ENCODE measurements at places on chromosomes 5 and 9.

GRCh38 chr5:14871214-14872069 lies at the start of gene ANKH:
ANKH (minus strand) TSS chr5:14871778; CDS start chr5:14871447, 331 bp downstream.
- DNase-seq = peak; percentile 84

DNA sequence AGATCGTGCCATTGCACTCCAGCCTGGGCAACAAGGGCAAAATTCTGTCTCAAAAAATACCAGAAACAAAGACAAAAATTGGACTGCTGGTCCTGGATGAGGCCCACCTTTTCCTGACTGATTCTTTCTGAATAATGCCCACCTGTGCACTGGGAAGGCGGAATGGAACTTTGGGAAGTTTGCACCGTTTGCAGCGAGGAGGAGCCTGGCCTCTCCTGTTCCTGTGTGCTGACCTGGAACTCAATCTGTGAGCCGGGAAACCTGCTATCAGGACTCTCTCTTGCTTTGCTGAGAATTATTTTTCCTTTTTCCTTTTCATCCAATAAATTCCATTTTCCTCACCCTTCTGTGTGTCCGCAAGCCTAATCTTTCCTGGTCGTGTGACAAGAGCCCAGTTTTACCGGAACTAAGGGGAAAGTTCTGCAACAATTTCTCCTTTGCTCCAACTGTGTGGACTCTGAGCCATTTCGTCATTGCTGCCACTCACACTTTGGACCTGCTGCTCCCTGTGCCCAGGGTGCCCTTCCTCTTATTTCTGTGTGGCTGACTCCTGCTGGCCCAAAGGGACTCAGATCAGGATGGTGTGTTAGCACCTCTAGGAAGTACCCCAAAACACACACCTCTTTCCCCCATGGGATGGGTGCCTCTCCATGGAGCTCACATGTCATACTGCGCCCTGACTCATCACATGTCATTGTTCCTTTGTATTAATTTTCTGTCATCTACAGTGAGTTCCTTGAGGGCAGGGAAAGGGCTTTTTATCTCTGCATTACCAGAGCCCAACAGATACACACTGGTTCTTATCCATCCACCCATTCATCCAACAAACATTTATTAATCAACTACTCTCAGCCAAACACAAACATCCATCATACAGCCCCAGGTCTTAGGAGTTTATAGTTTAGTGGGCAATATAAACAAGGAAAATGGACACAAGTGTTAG lies 4.7 kb upstream of the GLRX start:
- no peak for DNase-seq

DNA sequence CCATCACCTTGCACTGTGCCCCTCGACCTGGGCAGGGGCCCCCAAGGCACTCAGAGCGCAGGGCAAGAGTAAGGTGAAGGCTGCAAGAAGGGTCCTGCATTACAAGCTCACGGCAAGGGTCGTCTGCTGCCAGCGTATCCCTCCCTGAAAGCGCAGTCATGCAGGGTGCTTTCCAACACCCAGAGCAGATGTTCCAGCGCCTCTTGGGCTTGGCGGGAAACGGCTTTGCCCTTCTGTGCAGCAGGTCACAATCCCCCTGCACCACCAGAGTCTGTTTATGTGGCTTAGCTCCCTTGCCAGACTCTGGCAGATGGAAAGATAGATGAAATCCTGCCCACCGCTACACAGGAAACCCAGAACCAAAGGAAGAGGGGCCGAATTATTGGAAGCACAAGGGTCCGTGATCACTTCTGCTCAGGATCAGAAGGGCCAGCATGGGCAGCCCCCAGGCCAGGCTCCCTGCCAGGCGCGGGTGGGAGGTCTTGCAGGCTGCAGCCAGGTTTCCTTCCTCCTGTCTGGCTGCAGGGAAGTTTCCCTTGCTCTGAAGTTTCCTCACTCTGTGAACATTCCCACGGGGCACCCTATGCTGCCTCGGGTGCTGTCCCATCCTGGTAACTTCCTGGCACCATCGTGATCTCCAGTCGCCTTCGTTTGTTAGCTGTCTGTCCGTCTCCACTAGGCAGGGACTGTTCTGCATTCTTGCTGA lies 132.2 kb downstream of the ZNF354C start:
- no peak for DNase-seq

DNA sequence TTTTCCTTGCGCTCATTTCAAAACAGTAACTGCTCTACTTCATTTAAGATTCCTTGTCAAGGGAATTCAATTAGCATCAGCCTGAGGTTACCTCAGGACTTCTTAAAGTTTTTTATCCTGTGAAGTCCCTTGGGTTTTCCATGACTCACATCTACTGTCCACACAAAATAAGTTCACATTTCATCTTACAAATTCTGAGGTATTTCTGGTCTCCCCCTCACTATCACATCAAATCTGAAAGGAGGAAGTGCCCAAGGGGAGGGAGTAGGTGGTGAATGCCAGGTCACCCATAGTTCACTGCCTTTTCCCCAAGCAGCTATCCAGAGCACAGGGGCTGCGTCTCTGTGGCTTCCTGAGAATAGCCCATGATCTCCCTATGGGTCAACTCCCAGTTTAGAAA lies 227.1 kb upstream of the NREP start:
- no peak for DNase-seq

GRCh38 chr5:128341056-128341455 lies 197.0 kb downstream of the FBN2 start:
- no peak for DNase-seq

GRCh38 chr5:80204808-80205614 lies 50.8 kb downstream of the SERINC5 start:
- no peak for DNase-seq

- no peak for DNase-seq
Measured at GRCh38 chr5:135539430-135540005, 3.8 kb upstream of the NEUROG1 start.

- DNase-seq = no peak
Measured at GRCh38 chr9:25121811-25122210, 556.4 kb downstream of the TUSC1 start.

DNA sequence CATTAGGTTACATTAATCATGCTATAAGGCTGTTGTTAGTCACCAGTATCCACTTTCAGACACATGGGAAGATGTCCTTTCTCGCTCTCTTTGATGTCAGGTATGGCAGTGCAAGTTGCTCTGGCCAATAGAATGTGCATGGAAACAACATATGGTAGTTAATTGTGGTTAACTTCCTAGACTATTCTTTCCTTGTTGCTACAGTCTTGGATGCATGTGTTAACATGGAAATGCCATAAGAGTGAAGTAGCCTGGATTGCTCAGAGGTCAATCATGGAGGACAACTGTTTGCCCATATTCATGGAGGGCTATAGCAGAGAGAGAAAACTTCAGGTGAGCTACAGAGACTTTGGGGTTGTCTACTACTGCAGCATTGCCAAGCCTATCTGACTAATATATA lies 245.8 kb upstream of the GAS1 start:
- no peak for DNase-seq

DNA sequence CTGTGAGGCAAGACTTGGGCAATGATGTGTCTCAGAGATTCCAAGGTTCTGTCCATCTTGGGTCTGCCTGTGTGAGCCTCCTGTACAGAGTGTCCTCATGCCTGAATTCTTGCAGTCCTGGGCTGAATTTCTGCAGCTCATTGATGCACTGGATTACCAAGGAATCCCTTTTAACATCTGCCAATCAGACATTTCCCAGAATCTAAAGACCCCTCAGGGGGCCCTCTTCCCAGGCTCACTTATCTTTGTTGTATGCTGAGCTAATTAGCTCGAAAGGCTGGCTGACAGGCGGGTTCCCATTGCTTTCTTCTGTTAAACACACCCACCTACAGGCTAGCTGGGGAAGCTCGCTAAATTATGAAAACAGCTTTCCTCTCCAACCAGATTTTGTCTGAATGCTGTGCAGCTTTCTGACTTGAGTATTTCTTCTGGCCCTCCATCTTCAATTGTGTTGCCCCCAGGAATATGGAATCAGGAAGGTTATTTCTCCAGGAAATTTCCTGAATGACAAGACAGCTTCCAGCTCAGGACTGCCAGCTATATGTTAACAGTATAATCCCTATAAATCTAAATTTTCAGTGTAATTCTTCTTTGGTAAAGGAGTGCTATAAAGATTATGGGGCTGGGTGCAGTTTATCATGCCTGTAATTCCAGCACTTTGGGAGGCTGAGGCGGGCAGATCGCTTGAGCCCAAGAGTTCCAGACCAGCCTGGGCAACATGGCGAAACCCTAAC lies at the start of gene LIX1:
TSS of gene LIX1 (minus strand) at position 91 of the 734 bp plus-strand sequence. CDS start at position 56, 35 bp downstream.
- DNase-seq = peak; percentile 11

DNA sequence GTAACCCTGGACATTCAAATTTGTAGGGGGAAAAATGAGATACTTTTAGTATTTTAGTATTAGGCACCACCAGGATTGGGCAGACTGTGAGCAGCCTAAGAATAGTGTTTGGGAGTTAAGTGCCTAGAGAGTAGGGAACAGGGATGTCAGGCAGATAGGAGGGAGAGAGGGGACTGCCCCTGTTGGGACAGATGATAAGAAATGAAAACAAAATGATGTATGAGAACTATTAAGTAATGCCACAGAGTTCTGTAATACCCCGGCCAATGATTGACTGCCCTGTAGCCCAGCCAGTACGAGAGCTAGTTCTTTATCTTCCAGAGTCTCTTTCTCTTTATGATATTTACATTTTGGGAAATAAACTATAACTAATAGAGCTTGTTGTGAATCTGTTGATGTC lies 24.4 kb downstream of the ARHGAP26 start:
- no peak for DNase-seq

DNA sequence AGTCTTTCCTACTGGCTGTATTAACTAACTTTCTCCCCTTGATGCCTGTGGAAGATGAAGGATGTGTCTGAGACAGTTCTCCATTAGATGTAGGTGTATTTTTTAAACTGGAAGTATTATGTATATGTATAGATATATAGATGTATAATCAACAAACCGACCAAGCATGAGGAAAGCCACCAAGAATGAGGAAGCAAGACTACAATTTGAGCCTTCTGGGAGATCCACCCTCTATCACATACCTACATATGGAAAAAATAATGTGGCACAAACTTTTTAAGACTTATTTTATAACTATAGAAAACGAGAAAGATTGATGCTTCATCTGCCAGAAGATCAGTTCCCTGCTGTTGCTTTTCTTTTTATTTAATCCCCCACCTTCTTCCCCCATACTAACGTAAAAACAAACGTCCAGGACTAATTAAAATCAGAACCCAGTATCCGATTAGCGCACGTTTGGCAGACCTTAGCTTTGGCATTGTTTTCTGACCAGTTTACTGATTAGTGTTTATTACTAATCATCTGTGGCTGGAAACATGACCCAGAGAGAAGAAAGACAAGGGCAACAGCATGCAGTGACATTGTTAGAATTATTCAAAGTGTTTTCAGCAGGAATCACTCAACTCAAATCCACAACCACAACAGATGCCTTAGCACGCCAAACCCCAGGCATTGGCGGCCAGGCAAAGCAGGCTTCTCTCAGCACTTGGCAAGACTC lies 490.2 kb downstream of the EBF1 start:
- DNase-seq = no peak

GRCh38 chr9:138025417-138025816 lies 147.8 kb downstream of the CACNA1B start:
- no peak for DNase-seq

DNA sequence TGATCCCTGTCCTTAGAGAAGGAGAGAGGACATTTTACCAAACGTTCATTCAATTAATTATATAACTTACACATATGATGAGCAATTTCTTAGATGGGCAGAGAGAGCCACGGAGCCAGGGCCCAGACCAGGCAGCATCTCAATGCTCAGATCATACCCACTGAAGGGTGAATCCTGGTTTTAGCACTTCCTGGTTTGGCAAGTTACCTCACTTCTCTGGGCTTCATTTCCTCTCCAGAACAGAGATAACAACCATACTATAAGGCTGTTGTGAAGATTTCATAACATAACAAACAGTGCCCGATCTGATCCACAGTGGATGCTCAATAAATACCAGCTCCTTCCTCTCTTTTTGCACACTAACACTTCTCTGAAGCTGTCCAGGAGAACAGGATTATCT lies 271.1 kb downstream of the DENND1A start:
- DNase-seq = no peak

DNA sequence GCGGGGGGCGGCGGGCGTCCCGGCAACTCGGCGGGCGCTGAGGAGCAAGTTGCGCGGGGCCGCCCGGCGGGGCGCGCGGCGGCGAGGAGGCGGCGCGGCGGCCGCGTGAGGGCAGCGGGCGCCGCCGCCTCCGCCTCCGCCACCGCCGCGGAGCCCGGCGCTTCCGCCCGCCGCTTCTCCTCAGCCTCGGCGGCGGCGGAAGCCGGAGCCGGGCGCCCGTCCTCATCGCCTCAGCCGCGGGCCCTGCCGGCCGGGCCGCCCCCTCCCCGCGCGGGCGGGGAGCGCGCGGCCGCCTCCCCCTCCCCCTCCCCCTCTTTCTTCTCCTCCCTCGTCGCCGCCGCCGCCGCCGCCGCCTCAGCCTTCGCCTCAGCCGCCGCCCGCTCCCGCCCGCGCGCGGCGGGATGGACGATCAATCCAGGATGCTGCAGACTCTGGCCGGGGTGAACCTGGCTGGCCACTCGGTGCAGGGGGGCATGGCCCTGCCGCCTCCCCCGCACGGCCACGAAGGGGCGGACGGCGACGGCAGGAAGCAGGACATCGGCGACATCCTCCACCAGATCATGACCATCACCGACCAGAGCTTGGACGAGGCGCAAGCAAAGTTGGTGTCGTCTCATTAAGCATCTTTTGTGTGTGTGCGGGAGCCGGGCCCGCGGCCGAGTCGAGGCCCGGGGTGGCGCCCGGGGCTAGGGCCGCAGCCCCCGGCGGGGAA lies at the start of gene PBX3:
TSS of gene PBX3 (plus strand) at position 321 of the 712 bp plus-strand sequence.
- peak; percentile 51 for DNase-seq

DNA sequence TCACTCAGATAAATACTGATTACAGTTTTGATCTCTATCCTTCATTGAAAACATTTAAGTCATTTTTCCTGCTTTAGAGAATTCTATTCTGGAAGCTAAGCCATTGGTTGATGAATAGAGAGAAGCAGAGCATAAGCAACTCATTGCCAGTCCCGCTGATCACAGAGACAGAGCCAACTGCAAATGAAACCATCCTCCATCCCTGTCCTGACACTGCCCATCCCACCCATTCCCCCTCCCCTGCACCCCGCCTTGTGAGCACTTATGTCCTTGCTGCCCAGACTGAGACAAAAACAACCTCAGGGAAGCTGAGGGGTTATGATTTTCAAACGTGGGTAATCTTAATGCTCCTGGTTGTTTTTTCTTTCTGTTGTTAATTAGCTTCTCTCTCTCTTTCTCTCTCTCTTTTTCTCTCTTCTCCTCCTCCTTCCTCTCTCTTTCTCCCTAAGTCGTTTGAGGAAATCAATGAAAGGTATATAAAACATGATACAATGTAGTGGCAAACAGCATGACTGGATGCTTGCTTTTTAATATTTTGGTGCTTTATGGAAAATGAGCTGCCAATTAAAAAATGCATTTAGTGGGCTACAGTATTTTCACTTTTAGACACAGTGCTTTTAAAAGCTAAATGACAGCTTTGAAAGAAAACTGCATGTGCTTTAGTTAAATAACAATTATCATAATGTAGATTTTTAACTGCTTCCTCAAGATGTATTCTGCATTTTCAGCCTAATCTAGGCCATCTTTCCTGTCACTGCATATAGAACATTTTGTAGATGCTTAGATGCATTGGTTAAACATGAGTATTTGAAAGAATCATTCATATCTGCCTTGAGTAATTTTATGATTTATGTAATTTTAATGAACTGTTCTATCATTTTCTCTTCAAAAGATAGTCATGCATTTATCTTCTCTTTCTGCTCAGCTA lies 57.3 kb downstream of the CMYA5 start:
- no peak for DNase-seq

All from activated naive CD8-positive, alpha-beta T cell treated with anti-CD3 and anti-CD28 coated beads, Interleukin-2, amount 50 U/mL, for 24 hours (primary cell).